ENCODE measurements at places on chromosomes 5 and 9.

DNA sequence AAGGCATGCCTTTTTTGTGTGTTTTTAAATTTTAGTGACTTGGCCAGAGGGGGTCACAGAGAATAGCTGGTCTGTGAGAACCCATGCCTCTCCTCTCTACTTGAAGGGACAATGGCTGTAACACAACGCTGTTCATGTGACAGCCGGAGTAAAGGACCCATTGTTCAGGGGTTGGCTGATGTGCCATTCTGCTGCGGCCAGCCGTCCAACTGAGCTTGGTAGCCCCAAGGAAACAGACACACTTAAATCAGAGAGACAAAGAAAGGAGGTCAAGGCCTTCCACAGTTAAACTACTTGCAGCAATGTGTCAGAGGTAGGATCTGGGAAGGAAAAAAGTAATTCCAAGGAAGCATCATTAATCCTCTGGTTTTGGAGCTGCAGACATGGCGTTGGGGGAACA lies 8.1 kb downstream of the MEGF10 start:
- DNase-seq: no peak

GRCh38 chr9:113456235-113456634 lies 7.3 kb upstream of the RGS3 start:
- no peak for DNase-seq

GRCh38 chr5:56179442-56179841 lies 53.7 kb downstream of the ANKRD55 start:
- no peak for DNase-seq

DNA sequence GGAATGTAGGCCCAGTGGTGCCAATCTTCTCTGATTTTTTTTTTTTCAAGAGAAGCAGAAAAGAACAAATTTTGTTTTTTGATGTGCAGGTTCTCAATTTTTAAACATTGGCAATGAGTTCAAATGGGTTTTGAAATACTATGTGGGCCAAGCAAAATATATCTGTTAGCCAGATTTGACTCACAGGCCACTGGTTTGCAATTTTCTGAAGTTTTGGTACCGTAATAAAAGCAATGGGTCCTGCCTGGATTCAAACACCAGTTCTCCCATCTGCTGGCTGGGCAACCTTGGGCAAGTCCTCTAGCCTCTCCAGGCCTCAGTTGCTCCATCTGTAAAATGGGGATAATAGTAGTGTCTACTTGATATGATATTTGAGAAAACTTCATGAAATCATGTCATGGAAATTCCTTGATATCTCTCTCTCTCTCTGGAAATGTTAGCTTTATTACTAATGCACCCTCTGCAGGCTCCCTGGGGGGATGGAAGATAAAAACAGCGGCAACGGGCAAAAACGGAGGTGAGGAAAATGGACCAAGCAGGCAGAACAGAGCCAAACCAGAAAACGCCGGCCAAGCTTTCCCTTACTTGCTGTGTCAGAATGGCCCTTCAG lies 63.4 kb downstream of the SMIM23 start:
- no peak for DNase-seq

- no peak for DNase-seq
These were observed 335.8 kb upstream of the PUM3 start for GRCh38 chr9:3179711-3180110.

GRCh38 chr5:72210888-72211678 lies 103.8 kb downstream of the MAP1B start:
- peak; percentile 50 for DNase-seq

GRCh38 chr9:87792831-87793288 lies 66.9 kb downstream of the CTSL start:
- DNase-seq: peak; percentile 80

- no peak for DNase-seq
These were observed 206.4 kb downstream of the NXNL2 start for GRCh38 chr9:88741335-88741734.

GRCh38 chr5:142690667-142691066 lies 4.8 kb upstream of the FGF1 start:
- no peak for DNase-seq

DNA sequence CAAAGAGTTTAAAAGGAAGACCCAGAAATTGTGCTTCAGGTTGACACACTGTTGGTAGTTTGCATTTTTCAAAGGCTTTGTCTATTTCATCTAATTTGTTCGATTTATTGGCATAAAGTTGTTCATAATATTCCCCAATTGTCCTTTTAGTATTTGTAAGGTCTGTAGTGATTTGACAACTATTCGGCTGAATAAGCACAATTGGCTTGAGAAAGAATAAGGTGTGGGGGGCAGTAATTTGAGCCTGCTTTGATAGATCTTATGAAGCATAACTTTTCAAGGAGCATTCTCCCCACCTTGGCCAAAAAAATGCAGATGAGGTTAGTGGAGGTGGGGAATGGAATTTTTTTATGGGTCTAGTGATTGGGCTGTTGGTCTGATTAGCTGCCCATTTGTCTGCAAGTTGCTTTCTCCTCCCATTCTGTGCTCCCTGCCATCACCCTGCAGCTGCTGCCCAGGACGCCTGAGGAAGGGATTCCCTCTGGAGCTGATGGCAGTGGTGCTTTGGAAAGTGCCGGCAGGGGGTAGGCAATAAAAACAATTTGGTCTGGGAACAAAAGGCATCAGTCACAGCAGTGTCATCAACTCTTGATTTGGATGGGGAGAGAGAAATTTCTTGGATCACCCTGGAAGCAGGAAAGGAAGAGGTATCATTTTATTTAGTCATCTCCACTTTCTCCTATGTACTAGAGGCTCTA lies 26.6 kb downstream of the WNT8A start:
- no peak for DNase-seq

- DNase-seq: peak; percentile 41
These were observed 88.9 kb upstream of the TYRP1 start for GRCh38 chr9:12604164-12604821.

- DNase-seq: no peak
These were observed 65.3 kb upstream of the ADAMTS2 start for GRCh38 chr5:179410291-179411160.

- DNase-seq: no peak
These were observed 1.4 kb downstream of the LRSAM1 start for GRCh38 chr9:127452691-127453090.

DNA sequence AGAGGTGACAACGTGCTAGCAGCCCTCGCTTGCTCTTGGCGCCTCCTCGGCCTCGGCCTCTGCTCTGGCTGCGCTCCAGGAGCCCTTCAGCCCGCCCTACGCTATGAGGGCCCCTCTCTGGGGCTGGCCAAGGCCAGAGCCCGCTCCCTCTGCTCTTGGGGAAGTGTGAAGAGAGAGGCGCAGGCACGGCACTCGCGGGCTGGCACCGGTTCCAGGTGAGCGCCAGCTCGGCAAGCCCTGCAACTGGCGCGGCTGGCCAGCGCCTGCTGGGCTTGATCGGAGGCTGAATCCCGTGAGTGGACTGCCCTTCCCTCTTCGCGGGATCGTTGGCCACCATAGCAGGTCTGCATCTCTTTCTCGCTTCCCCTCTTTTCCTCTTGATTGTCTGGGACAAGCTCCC lies 298.0 kb upstream of the PTPRD start:
- no peak for DNase-seq

DNA sequence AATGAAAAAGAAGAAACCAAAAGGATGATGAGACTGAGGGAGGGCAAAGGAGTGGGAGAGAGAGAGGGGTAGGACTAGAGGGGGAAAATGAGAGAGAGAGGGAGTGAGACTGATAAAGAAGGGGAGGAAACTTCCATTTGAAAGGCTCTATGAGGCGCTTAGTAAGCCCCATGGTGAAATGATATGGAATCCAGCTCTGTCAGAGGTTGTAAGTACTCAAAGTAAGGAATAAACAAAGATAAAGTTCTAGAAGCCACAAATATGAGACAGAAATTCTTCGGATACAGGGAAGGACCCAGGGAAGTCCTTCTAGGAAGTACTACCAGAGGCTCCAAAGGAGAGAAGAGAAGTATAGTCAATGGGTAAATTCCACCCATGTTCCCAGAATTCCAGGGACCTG lies 21.7 kb upstream of the VLDLR start:
- no peak for DNase-seq

GRCh38 chr5:137231540-137231939 lies 267.6 kb downstream of the SPOCK1 start:
- no peak for DNase-seq

DNA sequence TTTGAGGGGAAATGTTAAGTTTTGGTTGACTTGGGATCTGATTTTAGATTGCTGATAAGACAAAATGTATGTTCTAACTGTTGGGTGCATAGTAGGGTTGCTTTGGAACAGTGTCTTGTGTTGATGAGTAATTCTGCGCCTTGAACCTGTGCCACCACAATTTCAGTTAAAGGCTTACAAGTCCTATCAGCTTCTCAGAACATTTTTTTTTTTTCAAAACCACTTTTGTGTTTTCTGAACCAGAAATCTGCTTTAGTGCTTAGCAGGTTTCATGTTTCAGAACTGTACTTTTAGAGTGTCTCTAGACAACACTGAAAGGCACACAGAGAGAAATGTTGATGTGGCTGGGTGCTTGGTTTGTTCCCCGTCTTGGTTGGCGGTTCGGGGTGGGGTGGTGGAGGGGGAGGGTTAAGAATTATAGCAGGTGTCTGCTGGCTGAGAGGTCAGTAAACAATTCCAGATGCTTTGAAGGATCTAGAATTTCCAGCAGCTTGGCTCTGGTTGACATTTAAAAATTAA lies 84.6 kb downstream of the ANKRD55 start:
- DNase-seq: no peak

GRCh38 chr9:36946653-36947052 lies 87.4 kb downstream of the PAX5 start:
- DNase-seq: no peak

DNA sequence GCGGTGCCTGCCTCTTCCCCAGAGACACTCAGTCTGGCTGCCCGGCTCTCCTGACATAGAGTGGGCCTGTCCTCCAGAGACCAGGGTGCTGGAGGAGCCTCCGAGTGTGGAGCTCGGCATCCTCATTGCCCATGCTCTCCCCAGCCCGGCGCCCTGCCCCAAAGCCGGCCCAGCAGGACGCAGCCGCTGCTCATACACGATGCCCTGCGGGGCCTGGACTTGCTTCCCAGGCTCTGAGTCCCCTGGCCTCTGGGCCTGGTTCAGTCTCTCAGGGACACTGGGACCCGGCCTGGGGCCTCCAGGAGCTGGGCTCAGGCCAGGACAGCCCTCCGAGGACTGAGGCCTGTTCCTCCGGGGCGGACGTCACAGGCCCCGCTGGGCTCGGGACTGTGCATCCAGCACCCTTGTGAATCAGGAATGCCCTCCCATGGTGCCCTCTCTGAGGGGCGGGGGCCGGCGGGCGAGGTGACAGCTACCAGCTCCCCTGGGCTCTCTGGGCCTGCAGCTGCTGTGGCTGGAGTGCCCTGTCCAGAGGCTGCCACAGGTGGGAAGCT lies 23.2 kb downstream of the TPPP start:
- no peak for DNase-seq

DNA sequence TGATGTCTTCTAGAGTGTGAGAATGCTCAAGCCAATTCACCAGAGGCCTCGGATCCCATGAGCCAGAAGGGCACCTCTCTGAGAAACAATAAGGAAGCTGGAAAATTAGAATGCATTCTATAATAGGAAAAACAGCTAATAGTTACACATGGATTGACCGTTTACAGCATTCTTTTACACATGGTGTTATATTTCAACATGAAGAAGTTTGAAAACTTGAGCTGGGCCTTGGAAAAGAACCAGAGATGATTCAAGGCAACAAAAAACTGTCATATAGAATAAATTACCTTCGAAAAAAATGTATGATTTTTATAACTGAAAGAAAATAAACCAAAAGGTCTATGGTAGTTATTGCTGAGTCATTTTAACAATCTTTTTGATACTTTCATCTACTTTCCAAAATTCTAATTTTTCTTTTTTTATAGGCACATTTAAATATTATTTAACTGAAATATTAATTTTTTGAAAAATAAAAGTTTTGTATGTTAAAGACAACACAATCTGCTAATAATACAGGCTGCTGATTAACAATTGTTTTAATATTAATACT lies 6.2 kb downstream of the SH3TC2 start:
- no peak for DNase-seq

DNA sequence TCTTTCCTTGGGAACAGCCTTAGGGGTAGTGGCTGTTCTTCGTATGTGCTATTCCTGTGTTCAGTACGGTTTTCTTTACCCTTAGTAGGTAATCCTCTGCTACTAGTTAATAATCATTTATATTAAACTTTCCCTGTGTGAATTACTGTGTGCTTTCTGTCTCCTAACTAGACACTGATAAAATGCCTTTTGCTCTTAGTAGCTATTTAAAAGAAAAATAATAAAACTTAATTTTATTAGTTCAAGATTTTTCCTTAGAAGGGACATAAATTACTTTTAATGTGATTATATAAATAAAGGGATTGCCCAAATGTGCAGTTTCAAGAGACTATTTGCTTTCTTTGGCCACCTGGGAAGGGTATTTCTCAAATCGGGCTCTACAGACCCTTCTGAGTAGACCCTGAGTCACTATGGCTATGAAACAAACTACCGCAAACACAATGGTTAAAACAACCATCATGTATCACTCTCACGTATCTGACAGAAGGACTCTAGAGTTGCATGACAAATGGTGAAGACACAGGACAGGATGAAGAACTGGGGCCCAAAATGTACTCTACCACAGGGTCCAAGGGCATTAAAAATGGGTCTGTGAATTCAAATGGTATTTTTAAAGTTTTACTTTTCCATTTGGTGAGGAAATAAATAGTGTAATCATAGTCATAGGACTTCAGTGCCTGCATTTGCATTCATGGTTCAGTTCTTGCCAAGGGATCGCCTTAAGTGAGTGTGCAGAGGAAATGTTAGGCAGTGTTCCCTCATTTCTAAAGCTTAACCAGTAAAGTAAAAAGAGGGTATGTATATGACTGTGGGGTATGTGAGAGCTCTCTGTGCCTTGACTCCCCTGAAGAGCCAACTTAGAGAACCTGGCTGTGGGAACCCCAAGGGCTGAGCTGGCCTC lies 97.0 kb downstream of the TSSK1B start:
- no peak for DNase-seq

DNA sequence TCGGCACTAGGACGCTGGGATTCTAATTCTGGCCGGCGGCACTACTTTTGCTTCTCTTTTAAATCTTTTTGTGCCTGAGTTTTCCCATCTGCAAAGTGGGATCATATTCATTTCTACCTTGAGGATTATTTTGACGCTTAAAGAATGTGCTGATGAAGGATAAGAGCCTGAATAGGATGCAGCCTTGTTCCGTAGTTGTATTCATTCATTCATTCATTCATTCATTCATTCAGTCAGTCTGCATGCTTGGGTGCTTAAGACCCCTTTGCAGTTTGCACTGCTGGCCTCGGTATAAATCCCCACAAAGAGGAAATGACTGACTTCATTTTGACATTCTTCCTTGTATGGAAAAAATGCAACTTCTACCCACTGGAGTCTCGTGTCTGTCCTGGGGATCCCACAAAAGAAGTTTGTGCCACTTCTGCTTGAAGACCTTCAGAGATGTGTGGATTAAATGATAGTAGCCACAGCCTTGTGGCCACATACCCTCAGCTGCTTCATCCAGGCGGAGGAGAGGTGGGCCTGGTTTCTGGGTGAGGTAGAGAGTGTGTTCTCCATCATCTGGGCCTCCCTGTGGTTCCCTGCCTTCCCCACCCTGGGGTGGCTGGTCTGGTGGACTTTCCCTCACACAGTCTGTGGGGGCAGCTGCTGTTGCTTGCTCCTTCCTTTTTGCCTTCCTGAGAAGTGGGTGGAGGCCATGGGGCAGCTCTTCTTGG lies 62.6 kb downstream of the PPARGC1B start:
- DNase-seq: no peak

Measured in HS-27A (cell line).